ENCODE measurements at places on chromosomes 5 and 9.
A peak's percentile ranks its signal among the peaks of the same experiment; 100 is the strongest.

- no peak for DNase-seq
Observed at GRCh38 chr5:118933703-118934102, 54.6 kb downstream of the DTWD2 start.

DNA sequence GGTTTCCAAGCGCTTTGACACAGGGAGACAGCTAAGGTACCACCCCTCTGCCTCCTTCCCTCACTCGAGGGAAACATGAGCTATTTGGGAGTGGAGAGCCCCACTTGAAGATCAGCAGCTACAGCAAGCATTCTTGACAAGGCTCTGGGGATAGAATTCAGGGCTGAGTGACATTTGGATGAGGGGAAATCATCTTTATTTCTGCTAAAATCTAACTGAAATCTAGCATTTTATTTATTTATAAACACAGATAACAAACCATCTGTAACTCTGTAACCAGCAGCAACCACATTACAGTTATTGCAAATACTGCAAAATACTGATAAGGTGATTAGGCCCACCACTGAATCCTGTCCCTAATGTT is 22.4 kb downstream of the RNF130 start:
- DNase-seq: no peak

DNA sequence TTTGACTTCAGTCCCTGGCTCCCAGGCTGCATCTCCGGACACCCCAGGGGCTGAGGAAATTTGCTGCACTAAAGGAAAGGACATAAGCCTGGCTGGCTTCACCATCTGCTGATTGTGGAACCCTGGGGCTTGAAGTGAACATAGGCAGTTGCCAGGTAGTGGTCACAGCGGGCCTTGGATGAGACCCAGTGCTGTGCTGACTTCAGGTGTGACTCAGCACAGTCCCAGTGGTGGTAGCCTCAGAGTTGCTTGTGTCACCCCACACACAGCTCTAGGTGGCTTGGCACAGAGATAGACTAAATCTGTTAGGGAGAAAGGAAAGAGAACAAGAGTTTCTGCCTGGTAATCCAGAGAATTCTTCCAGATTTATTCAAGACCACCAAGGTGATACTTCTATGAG is 36.1 kb upstream of the RUSC2 start:
- DNase-seq: no peak

GRCh38 chr9:90956026-90956810 is 154.6 kb downstream of the SYK start:
- no peak for DNase-seq

GRCh38 chr9:128552744-128553440 is 505 bp downstream of the SPTAN1 start:
- no peak for DNase-seq

DNA sequence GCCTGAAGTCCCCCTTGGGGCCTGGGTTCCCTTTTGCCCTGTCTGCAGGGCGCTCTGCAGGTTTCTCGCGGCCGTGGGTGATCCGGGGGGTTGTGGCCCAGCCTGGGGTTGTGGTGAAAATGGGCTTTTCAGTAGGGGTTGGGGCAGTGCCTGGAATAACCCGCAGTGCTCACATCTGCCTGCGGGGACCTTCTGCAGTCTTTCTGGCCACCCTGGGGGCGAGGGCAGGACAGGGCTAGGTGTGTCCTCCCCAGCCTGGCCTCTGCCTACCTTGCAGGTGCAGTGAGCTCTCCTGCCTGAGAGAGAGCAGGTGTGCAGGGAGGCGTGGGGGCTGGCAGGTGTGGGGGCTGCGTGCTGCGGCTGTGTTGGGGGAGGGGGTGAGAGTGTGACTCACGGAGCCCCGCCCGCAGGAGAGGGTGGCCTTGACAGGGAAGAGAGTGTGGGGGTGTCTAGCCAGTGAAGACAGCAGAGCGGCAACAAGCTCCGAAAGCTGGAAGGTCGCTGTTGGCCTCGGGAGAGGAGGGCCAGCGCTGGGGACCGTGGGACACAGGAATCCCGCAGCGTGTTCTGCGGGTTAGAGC is 131.4 kb downstream of the MRPL36 start:
- DNase-seq: no peak

DNA sequence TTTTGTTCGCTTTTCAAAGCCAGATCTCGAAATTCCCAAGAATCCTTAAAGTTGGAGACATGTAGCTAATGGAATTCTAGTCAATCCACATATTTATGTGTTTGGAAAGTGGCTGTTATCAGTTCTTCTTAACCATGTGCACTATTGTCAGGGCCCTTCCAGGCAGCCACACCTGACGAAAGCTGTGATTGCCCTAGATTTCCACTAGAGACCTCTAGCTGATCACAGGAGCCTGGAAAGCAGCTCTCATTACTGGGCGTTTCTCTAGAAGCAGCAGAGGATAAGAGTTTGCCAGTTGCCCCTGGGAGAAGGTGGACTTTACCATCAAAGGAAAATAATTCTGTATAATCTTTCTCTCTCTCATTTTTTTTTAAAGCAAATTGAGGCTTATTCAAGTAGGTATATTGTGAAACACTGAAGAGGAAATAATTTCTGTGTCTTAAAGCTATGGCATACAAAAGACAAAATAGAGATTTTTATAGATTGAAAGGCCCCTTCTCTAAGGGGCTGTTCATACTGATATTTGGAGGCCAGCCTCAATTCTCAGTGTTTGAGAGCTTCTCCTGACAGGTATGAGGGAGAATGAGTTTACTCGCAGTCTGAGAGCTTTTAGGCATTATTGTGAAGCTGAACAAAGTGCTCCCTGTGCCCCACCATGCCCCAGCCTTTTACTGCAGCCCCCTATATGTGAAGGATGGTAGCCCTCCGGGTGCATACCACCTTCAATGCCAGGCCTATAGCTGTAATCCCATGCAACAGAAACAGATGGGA is 405.4 kb upstream of the ACTBL2 start:
- DNase-seq: peak; percentile 14

- DNase-seq: no peak
Observed at GRCh38 chr9:3692606-3693005, 166.8 kb upstream of the RFX3 start.

DNA sequence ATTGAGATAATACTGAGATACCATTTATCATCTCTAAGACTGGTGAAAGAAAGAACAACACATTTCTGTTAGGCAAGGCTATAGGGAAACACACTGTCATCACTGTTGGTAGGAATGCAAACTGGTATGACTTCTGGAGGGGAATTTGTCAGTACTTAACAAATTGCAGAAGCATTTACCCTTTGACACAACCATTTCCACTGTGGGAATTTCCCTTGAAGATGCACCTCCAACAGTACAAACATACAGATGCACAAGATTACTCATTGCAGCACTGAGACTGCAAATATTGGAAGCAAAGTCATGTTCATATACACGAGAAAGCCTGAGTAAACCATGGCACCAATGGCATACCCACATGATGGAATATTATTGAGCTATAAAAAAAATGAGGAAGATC is 17.6 kb downstream of the GM2A start:
- no peak for DNase-seq

DNA sequence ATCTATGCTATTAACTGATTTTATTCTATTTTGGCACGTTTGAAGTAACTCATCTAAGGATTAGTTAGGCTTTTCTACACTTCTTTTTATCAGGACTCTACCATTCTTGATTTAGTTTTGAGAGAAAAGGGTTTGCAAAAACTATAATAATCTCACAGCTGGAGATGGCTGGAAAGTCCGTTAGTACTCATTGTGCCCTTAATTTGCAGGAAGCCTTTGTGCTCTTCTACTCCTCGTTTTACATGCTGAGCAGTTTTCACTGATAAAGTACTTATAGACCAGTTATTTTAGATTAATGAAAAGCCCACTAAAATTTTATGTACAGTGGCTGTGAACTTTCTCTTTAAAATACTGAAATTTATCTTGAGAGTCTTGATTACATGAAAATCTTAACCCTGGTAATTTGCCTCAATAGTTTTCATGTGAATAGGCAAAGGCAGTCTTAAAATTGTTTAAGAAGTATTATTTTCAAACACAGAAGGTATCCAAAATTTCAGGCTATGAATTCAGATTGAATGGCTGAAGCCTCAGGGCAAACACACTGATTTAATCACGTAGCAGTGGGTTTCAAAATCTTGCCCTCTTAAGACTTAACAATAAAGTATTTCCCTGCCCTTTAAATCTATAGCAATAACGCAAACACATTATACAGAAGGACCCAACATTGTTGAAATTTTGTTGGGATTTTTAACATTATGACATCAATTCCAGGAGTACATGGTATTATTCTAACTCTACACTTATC is 18.6 kb downstream of the MLLT3 start:
- no peak for DNase-seq

DNA sequence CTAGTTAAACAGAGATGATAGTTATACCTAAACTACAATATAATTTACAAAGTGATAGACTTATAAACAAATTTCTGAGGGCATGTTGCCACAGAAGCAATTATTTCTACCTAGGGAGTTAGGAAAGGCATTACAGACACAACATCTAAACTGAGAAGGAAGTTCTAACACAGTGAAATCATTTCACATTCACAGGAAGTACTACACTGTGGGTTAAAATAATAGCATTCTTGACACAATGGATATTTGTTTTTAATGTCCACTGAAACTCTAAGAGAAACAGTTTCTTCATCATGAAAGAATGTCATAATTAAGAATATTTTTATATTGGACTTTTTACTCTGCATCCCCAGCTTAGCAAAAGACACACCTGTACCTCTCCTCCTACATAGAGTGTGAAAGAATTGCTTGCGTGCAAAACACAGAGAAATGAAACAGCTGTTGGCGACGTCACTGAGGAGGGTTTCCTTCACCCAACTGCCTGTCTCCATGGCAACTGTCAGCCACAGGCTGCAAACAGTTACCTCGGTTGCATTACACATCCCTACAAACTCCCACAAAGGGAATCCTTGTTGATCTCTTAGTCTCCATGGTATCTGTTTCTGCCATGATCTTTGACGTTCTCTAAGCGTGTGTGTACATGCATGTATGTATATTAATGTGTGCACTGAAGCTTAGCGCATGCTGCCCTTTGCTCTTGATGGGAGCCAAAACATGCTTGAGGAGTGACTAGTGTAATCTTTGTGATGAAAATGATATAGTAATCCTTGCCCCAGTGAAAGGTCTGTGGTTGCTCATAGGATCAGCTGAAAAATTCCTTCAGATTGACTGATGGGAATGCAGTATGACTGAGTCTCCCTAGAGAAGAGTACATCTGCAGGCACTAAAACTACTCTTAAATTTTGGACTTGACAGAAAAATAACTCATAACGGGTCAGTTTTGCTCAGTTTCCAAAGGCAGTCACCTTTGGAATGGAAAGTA is 168.5 kb downstream of the ACTL7B start:
- no peak for DNase-seq

- no peak for DNase-seq
Observed at GRCh38 chr5:151345808-151346478, 1.4 kb downstream of the SLC36A2 start.

DNA sequence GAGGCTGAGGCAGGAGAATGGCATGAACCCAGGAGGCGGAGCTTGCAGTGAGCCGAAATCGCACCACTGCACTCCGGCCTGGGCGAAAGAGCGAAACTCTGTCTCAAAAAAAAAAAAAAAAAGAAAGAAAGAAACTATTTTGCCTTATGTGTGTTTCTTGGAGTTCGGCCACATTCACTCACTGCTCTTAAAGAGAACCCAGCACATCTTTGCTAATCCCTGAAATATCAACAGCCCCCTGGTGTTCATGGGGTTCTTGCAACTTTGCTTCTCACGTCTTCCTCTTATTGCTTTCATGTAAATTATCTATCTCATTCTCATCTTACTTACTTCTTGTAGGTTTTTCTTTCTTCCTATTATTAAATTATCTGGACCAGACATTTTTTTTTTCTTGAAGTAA is 126.3 kb upstream of the ASTN2 start:
- no peak for DNase-seq

DNA sequence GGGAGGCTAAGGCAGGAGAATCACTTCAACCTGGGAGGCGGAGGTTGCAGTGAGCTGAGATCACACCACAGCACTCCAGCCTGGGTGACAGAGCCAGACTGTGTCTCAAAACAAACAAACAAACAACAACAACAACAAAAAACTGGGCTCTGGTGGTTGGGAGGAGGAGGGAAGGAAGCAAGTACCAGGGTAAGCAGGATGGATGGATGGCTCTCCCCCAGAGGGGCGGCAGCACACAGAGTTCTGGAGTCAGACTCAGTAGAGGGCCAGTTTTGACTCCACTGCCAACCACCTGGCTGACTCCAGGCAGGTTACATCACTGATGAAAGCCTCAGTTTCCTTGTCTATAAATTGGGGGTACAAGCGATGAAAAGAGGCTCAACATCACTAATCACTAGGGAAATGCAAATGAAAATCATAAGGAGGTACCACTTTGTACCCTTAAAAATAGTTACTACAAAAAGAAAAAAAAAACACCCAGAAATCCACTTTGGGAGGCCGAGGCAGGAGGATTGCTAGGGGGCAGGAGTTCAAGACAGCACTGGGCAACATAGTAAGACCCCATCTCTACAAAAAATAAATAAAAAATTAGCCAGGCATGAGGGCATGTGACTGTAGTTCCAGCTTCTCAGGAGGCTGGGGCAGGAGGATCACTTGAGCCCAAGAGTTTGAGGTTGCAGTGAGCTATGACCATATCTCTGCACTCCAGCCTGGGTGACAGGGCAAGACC is 3.2 kb downstream of the SLC22A4 start:
- no peak for DNase-seq

- no peak for DNase-seq
Observed at GRCh38 chr9:14532456-14533115, 160.6 kb downstream of the ZDHHC21 start.

DNA sequence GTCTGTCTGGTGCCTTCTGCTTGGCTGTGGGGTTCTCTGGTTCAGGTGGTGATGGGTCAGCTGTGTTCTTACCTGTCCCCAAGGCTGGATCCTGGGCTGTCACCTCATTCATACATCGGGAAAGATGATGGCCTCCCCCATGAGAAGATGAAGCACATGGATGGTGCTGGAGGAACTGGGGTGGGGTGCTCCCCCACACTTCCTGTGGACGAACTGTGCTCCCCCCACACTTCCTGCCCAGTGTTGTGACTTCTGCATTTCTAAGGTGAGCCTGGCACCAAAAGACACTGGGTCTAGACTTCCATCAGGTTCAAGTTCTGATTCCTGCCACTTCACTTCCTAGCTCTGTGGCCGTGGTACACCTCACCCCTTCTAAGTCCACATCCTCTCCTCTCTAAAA is 4.3 kb upstream of the SURF6 start:
- DNase-seq: no peak
